Ecto neural progenitor cell (in vitro differentiated cells): ENCODE measurements at places on chromosomes 2 and 18.

DNA sequence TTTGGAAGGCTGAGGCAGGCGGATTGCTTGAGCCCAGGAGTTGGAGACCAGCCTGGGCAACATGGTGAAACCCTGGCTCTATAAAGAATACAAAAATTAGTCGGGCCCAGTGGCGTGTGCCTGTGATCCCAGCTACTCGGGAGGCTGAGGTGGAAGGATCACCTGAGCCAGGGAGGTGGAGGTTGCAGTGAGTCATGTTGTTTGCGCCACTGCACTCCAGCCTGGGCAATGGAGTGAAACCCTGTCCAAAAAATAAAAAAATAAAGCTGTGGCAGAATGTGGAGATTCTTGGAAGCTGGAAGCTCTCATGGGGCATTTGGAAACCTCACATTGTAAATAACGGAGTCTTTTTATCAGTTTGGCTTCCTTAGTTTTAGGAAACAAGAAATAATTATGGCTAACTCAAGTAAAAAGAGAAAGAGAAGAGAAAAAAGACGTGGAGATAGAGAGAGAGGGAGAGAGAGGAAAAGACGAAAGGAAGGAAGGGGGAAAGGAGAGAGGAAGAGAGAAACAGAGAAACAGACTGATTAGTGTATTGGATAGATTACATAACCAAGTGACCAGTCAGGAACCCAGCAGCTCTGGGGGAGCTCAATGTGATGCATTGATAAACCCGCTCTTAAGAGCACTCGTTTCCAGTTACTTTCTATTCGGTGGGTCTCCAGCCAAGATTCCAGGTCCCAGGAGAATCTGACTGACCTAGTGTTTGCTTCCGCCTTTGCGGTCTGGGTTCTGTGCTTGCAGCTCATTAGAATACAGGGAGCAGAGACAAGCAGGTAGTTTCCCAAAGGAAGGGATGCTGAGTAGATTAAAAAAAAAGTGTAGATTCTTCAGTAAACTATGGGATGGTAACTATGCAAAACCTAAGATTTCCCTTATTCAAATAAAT lies 1.1 kb upstream of the SPAST start:
- DNase-seq: no peak

- DNase-seq: no peak
Observed at GRCh38 chr2:120477831-120478481, 132.0 kb downstream of the INHBB start.

GRCh38 chr2:5098286-5098685 lies 593.9 kb upstream of the SOX11 start:
- DNase-seq: no peak

DNA sequence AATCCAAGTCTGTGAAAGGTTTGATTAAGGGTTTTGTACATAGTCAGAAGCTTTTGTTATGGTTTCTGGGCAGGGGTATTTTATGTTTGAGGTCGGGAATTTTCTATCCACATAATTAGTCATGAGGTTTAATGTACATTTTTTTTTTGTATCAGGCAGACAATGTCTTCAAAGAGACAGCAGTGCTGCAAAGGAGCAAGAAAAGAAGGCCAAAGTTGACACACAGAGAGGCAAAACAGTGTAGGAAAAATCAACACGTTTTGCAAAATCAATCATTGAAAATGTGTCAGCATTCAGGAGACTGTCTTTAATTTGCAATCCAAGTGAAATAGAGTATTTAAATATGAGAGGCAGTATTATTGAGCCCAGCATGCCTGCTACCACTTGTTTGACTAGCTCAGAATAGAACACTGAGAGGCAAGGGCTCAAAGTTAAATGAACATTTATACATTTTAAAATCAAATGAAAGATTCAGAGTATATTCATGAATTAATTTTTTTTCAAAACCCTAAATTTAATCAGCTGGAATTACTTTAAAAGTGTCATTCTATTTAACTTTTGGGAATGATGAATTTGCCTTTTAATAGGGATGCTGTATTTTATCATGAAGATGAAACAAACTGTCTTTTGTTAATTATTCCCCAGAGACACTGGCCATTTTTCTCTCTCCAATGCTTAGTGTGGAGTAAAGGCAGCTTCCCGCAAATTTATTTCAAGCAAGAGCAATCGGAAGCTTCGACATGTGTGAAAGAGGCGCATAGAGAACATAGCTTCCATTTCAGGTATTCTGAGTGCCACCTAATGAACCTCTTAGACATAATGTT lies 11.3 kb downstream of the VRK2 start:
- DNase-seq: no peak

- DNase-seq: no peak
Observed at GRCh38 chr2:11774600-11774999, 28.2 kb downstream of the LPIN1 start.

GRCh38 chr2:79640001-79640400 lies 127.2 kb downstream of the CTNNA2 start:
- DNase-seq: no peak
